CD4-positive, alpha-beta T cell treated with Interleukin-12 subunit alpha and Interleukin-12 subunit beta, for 1 hour (primary cell): ENCODE measurements at places on chromosomes 5 and 9.
A peak's percentile ranks its signal among the peaks of the same experiment; 100 is the strongest.

- DNase-seq, result no peak
Measured at GRCh38 chr5:88390096-88390441, 121.4 kb upstream of the TMEM161B start.

- DNase-seq, result no peak
Measured at GRCh38 chr5:43582082-43583005, 20.6 kb upstream of the NNT start.

DNA sequence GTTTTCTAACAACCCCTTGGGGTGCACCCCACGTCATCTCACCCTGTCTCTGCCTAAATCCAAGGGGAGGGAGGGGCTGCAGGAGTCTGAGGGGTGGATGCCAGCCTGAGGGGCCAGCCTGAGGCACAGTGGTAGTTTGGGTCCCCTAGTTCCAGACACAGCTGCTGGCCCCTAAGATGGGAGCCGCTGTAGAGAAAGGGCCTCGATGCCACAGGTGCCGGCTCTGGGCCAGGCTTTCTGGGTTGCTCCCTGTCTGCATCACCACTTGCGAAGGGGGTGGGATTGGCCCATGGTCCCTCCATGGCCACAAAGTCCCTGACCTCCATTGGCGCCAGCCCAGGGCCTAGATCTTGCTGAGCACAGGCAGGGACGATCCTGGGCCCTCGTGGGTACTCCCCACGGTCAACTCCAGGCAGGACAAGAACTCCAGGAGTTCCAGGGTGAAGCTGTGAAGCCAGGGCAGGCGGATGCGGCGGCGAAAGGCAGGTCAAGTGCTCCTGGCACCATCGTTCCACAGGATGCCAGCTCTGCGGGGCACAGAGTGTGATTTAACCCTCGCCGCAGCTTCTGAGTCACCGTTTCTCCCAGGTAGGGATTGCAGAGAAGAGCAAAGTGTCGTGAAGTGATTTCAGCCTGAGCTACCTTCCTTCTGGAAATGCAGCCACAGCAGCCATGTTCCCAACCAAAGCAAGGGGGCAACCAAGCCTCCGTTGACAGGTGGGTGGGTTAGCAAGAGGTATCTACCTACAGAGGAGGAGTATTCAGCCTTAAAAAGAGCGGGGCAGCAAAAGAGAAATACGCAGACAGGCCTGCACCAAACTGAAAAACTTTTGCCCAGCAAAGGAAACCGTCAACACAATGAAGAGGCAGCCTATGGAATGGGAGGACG lies 41.6 kb upstream of the EXOC3 start:
- DNase-seq, result no peak

DNA sequence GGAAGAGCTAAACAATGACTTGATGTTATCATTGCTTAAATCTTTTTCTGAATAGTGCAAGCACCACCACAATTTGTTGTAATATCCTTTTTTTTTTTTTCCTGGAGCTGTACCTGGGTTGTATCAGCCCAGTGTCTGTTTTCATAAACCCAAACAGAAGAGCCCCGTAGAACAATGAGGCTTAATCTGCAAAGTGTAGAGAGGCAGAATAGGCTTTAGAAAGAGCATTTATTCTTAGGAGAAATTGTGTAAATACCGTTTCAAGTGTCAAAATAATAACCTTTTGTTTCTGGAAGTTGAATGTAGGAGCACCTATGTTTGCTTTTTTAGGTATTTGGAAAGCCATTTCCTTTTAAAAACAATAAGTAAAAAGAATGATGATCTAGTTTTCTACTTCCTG lies 26.4 kb downstream of the RGS7BP start:
- no peak for DNase-seq

DNA sequence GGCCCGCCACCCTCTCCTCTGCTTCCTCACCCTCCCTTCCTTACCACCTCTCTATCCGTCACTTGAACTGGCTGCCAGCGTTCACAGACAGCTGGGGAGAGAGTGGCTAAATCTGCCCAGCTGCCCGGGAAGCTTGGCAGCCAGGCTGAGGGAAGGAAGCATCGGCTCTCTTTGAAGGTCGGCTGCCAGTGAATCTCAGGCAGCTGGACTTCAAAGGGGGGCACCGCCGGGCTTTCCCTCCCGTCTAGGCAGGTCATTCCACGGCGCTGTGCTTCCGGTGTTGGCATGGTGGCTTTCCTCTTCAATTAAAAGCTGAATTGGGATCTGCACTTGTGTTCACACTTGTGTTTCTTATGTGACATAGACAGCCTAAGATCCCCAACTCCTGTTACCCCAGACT lies 174.0 kb downstream of the GDNF start:
- DNase-seq, result no peak

- DNase-seq, result no peak
Measured at GRCh38 chr5:68406767-68407241, 191.2 kb downstream of the PIK3R1 start.

DNA sequence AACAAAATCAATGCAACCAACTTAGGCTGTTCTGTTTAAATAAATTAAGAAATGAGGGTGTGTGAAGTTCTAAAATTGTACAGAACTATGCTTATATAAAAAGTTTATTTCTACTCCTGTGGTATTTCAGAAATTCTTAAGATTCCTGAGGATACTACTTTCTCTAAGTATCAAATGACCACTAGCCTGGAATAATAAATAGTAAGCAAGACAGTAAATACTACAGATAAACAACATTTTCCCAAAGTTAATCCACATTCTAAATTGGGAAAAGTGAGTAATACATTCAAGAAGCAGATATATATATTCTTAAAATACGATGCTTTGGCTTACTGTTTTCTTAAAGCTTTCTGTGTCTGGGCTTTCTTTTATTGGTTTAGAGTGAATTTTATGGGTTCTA lies 29.5 kb downstream of the CCNH start:
- no peak for DNase-seq

DNA sequence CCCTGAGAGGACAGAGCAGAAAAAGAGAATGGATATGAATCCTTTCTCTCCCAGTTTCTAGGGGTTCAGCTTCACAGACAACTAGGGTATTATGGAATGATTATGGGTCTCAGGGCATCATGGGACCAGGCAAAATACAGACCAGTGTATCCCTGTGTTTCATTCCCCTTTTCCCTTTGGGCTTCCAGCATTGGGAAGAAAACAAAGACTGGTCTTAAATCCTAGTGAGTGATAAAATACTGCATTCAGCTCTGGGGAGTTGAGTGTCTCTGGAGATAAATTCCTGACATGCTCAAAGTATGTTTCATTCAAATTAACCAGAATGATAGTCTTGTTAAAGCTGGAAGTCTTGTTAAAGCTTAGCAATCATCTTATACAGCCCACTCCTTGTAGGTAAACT lies 2.4 kb upstream of the POU4F3 start:
- DNase-seq, result no peak

GRCh38 chr5:92760550-92760949 lies 820.5 kb downstream of the NR2F1-AS1 start:
- no peak for DNase-seq

- DNase-seq, result no peak
Measured at GRCh38 chr5:149175346-149176105, 34.2 kb downstream of the ABLIM3 start.

DNA sequence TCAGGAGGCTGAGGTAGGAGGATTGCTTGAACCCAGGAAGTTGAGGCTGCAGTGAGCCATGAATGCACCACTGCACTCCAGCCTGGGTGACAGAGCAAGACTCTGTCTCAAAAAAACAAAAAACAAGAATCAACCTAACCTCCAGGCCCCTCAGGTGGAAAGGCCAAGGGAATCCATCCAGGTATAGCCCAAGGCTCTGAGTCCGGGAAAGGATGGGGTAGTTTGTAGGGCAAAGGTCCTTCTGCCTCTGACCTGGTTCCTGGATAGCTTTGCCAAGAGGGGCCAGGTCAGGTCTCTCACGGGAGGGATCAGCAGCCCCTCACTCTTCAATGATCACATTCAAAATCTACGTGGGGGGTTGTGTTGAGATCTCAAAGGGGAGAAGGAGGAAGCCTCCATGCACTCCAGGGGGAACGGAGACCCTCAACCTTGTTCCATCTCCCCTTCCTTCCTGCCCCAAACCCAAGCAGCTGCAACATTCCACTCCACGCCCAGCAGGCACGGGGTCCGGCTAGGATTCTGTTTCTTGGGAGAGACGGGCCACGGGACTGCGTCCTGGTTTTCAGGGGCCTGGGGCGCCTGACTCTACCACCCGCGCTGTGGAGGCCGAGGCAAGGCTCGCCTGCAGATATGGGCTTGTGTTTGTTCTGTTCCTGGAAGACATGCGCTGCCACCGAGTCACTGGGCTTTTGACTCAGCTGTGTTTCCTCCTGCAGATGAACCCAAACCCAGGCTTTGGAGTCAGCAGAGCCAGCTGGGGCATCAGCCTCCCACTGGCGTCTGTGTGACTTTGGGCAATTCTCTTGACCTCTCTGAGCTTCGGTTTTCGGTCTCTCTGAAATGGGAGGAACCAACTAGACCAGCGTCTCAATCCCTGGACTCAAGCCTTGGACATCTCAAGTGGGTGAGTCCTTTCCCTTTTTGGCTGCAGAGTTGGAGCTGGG lies 35.5 kb downstream of the PLPP7 start:
- no peak for DNase-seq

- DNase-seq, result no peak
Measured at GRCh38 chr9:111058166-111058565, 19.9 kb upstream of the LPAR1 start.

DNA sequence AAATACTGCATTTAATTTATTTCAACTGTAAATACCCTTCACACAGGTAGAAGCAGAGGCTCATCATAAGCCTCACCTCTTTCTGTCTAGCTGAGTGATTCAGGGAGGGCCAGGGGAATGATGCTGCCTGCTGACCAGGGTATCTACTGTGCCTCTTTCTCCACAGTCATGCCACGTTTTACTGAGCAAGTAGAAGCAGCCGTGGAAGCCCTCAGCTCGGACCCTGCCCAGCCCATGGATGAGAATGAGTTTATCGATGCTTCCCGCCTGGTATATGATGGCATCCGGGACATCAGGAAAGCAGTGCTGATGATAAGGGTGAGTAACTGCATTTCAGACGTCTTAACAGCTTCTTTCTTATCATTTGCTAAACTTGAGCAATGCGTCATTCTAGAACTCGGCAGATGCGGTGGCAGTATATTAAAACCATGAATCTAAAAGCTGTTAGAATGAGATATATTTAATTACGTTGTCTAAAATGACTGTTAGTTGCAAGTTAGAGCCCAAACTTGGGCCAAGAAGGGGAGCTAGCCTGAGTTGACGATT lies 50.0 kb upstream of the LRRTM2 start:
- DNase-seq, result no peak

- DNase-seq, result no peak
Measured at GRCh38 chr5:62538017-62538942, 40.3 kb upstream of the LRRC70 start.

- no peak for DNase-seq
Measured at GRCh38 chr5:157463081-157463480, 3.1 kb downstream of the NIPAL4 start.

GRCh38 chr9:98240475-98240874 lies 15.0 kb downstream of the TBC1D2 start:
- DNase-seq, result no peak

GRCh38 chr5:176732736-176733405 lies 77.5 kb upstream of the UNC5A start:
- DNase-seq, result no peak

- peak; percentile 73 for DNase-seq
Measured at GRCh38 chr9:83920469-83920926, 734 bp downstream of the KIF27 start.

GRCh38 chr9:123087359-123087888 lies 54.0 kb downstream of the GPR21 start:
- DNase-seq, result no peak

GRCh38 chr5:8945972-8946371 lies 599.9 kb downstream of the SEMA5A start:
- no peak for DNase-seq

GRCh38 chr5:18607570-18607969 lies 973.3 kb downstream of the TAF11L14 start:
- no peak for DNase-seq

DNA sequence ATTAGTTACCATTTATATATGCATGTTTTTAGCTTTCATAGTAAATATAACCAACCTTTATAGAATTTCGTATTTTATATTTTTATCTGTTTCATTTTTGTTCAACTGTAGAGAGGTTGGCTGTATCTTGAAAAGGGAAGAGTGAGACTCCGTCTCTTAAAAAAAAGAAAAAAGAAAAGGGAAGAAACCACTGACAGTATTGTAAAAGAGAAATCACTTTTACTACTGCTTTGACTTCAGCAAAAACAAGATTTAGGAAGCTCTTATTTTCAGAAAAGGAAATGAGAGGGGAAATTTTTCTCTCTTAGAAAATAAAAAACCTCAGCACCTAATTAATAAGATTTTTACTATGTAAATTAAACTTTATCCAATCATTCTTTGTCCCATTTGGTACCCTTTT lies 14.4 kb downstream of the POLK start:
- no peak for DNase-seq

- no peak for DNase-seq
Measured at GRCh38 chr5:77095189-77095588, 8.1 kb upstream of the ZBED3 start.

- DNase-seq, result no peak
Measured at GRCh38 chr9:3263698-3264097, 262.1 kb downstream of the RFX3 start.

- no peak for DNase-seq
Measured at GRCh38 chr9:98520221-98520960, 188.3 kb downstream of the GABBR2 start.

GRCh38 chr5:18553269-18553668 lies 919.0 kb downstream of the TAF11L14 start:
- DNase-seq, result no peak

- DNase-seq, result peak; percentile 3
Measured at GRCh38 chr5:13478831-13479465, 465.5 kb downstream of the DNAH5 start.

GRCh38 chr5:178590141-178590923 lies at the start of gene COL23A1:
Gene COL23A1, minus strand, starts transcription at chr5:178590393.
- peak; percentile 34 for DNase-seq

- no peak for DNase-seq
Measured at GRCh38 chr5:40490464-40491111, 189.1 kb upstream of the PTGER4 start.

- DNase-seq, result no peak
Measured at GRCh38 chr5:131684051-131684450, 49.0 kb upstream of the RAPGEF6 start.

- no peak for DNase-seq
Measured at GRCh38 chr5:171050916-171051315, 189.1 kb downstream of the RANBP17 start.

- DNase-seq, result no peak
Measured at GRCh38 chr5:17234374-17234773, 16.9 kb downstream of the BASP1 start.
